ENCODE measurements at places on chromosomes 13 and 19. TPM values are rescaled to one million over a fixed set of nuclear protein-coding genes. Genes with fewer than 3 reads are reported as not detected.

The MAST1 gene
- total RNA-seq = 11.8 TPM

The PNKP gene
- total RNA-seq = 157 TPM

The PTOV1 gene
- total RNA-seq = 317 TPM

DNA sequence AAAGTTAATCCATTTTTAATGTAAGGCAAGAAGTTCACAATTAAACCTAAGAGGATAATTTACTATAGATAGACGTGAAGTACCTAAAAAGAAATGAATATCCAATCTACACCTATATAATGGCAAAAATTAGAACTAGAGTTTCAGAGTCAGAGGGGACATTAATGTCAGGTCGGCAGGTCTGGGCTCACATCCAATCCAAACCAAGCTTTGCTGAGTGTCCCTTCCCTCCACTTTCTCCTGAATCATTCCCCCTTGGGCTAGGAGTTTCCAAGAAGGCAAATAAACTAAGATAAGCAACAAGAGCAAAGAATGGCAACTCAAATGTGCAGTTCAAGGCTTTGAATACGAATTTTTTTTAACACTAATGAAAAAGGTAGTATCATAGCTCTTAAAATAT is 2.9 kb downstream of the FLT3 start:
- DNase-seq = no peak

DNA sequence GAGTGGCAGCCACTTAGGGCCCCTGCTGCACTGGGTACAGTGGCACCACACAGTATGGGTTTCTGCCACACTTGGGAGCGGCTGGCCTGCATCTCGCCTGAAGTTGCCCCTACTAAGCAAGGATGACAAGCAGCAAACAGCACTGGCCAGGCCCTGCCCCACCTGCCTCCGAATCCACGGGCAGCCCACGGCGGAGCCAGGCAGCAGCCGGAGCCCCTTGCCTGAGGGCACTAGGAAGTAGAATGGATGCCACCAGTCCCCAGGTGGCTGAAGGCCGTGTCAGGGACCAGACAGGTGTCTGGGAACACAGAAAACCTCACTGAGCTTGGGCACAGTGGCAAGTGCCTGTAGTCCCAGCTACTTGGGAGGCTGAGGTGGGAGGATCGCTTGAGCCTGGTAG is 19.4 kb downstream of the MLLT1 start:
- no peak for DNase-seq

- peak; percentile 86 for DNase-seq
These were observed 7.1 kb upstream of the PDE4C start for GRCh38 chr19:18233224-18233825.

DNA sequence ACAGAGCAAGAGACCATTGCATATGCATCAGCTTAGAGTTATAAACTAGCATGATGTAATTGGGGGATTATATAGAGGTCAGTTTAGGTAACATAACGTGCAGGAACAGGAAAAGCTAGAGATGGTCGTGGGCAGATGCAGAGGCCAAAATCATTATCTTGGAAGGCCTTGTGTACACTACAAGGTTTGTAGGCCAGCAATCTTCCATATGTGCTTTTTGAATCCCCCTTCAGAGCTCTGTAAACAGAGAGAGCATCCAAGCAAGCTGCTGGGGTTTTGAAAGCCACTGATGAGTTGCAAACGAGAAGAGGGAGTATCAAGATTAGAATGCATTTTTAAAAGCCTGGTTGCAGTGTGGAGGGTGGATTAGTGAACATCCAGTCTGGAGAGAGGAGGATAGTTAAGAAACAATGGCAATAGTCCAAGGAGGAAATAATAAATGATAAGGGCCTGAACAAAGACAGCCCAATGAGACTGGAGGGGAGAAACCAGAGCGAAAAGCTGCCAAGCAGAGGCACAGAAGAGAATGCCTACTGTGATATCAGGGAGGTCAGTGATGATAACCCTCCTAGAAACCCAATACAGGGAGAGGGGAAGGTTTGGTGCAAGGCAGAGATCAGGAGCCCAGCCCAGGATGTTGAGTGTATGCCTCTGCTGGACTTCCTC is 109.6 kb downstream of the ZAR1L start:
- no peak for DNase-seq

DNA sequence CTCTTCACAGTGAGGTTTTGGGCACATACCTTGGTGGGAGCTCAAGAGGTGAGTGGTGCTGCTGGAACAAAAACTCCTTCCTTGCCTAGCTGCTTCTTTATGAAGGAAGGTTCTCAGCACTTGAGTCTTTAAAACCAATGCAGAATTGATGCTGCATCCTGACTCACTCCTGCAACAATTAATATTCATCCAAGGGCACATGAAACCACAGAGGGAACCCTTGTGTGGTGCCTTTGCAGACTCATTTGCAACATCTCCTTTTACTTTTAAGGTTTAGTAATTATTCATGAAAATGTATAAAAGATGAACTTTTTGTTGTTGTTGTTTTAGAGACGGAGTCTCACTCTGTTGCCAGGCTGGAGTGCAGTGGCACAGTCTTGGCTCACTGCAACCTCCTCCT is 30.1 kb downstream of the OPA3 start:
- DNase-seq = no peak

- DNase-seq = no peak
These were observed 30.6 kb downstream of the GSX1 start for GRCh38 chr13:27822873-27823311.

- DNase-seq = no peak
These were observed 4.4 kb upstream of the PLEKHF1 start for GRCh38 chr19:29660835-29661234.

DNA sequence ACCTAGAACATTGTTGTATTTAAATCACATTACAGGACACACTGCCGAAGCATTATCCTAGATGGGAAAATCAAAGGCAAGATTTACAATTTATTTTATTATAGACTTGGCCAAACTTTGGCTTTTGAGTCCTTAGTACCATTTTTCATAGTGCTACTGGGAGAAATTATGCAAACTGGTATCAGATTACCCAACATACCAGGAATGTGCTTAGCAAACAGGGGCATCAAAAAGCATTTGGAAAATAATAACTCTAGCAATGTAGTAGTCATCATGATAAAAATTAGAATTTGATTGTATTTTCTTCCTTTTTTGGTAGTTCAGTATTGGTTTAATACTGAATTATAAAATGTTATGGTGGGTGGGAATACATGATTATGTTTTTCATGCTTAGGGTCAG is 34.0 kb downstream of the GPC6 start:
- DNase-seq = no peak

- DNase-seq = no peak
These were observed 1581.9 kb downstream of the EFNB2 start for GRCh38 chr13:104953588-104953987.

DNA sequence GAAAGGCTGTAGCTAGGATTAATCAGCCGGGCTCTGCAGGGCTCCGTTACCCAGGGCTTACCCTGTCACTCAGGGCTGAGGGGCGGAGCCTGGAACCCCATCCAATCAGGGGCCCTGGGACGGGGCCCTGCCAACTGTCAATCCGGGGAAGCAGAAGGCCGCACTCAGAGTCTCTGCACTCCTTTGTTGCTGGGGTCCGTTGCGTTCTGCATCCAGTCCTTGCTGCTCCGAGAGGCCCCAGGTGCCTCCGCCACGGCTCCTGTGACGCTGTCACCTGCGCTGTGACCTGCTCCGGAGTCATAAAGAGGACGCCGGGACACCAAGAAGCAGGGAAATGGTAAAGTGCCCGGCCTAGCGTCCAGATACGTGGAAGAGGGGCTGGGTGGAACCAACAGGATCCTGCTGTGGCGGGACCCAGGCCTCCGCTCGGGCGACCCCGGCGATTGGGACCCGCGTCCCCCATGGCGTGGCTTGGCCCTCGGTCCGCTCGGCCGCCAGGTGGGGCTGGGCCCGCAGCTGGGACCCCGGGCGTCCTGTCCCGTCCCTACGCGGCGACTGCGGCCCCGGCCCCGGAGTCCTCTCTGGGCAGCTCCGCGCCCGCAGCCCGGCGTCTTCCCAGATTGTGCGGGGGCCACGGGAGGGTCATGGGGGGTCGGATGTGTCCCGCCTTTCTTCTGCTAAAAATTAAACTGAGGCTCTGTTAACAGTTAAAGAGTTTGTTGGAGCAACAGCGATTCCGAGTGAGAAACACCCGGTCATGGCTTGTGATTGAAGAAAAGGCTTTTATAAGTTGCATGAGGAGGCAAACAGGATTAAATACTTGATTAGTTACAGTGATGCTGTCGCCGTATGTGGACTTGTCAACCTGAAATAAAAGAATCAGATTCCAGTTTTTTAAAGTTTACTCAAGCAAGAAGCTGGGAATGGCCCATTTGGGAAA is at the start of gene ZNF491:
TSS of gene ZNF491 (plus strand) at position 133 of the 940 bp plus-strand sequence. CDS start 7,431 bp downstream, outside the sequence.
- peak; percentile 95 for DNase-seq

DNA sequence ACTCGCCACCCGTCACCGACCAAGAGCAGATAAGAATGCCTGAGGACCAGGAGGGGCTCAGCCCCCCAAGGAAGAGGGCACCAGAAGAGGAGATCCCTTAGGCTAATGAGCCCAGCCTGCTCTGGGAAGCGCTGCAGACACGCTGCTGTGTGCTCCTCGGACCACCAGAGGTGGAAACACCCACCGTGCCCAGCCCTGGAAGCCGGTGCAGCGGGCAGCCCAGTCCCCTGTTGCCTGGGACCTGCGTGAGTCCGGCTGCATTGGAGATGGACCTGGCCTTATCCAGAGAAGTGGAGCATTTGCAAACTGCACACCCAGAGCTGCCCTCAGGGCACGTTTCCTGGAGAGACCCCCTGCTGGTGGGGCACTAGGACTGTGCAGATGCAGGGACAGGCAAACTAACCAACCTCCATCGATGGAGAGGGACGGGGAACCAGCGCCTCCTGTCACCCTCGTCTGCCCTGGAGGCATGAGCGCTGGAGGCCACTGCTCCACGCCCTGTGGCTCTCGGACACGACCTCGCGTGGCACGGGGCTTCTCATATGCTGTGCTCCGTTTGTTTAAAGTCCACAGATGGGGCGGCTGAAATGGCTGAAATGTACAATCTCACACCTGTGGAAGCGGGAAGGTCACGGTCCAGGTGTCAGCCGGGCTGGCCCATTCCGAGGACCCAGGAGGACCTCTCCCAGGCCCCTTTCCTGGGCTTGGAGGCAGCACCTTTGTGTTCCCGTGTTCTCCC is 153.9 kb downstream of the KDM4B start:
- DNase-seq = no peak

DNA sequence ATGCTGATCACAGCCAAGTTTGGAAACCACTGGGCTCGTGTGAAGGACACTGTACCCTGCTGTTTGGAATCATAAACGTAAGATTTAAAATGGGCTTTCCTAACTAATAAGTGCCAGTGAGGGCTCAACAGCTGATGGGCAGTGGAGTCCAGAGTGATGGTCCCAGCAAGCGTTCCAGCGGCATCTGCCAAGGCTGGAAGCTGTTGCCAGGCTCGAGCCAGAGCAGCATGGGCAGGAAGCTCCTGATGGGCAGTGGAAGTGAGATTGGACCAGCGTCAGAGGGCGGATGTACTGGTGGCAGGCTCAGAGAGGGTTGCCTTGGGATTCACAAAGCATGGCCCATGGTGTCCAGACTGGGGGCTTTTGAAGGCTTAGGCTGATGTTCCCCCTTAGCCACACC is 30.2 kb downstream of the COL4A2 start:
- DNase-seq = no peak

DNA sequence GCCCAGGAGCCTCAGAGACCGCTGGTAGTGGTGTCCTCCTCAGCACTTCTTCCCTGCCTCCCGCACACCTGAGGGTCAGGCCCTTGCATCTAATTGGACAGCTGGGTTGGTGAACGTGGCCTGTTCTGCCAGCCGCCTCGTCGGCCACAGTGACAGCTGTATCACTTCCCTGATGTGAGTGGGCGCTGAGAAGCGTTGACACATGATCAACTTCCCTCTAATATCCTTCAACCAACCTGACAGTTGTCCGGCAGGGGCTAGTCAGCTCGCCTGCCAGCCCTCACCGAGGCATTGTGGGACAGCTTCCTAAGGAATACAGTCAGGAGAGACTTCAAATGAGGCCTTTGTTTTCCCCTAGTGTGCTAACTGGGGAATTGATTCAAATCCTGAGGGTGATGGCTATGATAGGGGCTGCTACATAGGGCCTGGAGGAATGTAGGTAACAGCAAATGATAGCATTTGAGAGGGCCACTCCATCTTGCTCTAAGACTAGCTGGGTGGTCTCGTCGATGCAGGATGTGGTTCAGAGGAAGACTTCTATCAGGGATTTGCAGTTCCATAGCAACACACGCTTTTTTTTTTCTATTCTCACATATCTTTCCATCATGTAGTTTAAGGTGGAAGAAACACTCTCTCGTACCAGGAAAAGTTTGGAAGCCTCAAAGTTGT is 230.8 kb downstream of the TSHZ3 start:
- DNase-seq = no peak

DNA sequence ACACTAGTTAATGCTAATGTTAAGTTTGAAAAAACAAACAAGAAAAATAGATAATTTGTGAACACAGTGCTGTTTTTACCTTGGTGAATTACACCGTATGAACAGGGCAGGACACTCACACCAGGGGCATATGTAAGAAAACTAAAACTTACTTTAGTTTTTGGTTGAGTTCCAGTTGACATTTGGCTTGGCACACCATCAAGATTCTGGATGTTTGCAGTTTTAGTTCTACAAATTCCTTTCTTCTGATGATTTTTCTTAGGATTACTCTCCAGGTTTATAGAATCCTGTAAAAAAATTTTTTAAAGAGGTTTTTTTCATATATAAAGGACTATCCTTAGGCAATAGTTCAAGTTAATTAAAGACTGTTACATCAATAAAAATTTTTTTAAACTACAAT is 238.5 kb upstream of the STARD13 start:
- DNase-seq = no peak

DNA sequence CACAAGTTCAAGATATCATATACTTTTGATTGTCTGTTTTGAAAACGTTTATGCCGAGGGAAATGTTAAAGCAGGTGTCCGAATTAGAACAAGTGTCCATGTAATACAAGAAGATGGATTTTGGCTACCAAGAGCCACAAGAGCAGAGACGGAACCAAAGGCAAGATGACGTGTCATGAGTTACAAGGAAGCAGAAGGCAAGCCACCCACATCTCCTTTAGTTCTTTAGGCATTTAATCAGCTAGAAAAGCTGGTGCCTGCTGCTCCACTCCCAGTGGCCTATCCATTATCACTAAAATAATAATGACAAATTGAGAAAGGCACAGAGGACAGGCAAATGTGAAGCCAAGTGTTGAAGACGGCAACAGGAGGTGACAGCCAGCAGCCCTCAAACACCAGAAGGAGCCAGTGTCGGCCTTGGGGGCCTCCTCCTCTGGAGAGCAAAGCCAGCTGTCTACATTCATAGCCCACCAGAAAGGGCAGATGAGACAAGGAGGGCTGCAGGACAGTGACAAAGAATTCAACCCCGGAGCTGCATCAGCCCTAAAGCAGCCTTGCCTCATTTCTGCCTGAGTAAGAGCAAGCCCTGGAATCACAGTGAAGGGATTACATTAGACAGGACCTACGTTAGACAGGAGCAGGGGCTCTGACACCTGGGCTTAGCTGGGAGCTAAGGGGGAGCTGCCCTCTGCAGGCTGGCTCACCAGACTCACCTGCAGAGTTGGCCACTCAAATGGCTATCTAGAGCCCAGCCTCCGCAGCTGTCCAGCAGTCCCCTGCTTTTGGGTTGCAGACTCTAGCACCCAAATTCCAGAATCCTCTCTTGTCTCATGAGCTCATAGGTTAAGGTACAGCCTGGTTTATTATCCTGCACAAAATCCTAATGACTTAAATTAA is 569.9 kb downstream of the UQCRFS1 start:
- DNase-seq = no peak

- no peak for DNase-seq
These were observed 572 bp downstream of the UCHL3 start for GRCh38 chr13:75550159-75550567.
